ENCODE measurements at places on chromosomes 5 and 9.

DNA sequence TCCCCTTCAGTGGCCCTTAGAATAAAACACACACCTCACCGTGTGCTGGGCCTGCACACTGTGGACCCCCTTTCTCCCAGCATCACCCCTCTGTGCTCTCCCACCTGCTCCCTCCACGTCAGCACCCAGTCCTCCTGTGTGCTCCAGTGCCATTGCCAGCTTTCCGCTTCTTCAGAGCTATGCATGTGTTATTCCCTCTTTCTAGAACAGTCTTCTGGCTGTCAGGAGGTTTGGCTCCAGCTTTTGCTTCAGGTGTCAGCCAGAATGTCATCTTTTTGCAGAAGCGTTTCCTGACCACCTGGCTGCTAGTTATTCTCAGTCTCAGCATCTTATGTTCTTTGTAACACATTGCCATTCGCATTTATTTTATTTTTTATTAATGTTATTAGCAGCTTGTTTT lies 119.7 kb downstream of the TLE4 start:
- no peak for DNase-seq

DNA sequence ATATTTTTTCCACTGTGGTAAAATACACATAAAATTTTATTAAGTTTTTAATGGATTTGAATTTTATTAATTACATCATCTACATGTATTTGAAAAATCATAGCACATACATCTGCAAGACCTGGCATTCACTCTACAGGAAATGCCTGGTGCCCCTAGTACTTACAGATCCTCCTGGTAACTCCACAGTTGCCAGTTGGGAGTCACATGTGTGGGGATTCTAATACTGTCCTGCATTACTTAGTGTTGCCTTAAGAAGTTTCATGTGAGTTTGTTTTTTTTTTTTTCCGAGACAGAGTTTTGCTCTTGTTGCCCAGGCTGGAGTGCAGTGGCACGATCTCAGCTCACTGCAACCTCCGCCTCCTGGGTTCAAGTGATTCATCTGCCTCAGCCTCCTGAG lies 18.1 kb downstream of the KDM3B start:
- no peak for DNase-seq

GRCh38 chr5:178236126-178236525 lies 3.5 kb upstream of the PHYKPL start:
- no peak for DNase-seq

- no peak for DNase-seq
These were observed 26.7 kb downstream of the LNPEP start for GRCh38 chr5:96962540-96962991.

DNA sequence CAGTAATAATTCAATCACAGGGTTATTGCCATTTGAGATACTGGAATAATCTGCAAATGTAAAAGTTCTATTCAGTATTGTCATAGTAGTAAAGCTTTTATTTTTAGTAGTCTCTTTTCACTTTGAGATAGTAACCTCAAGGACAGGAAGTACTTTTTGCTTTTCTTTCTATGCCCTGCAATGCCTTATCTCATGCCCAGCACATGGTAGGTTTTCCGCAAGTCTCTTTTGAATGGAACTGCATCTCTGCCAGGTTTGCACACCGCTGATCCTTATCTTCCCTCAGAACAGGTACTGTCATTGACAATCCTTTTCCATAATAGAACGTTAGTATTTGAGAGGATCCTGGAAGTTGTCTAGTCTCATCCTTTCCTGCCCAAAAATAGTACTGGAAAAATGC lies 91.8 kb upstream of the IFNK start:
- DNase-seq: no peak

DNA sequence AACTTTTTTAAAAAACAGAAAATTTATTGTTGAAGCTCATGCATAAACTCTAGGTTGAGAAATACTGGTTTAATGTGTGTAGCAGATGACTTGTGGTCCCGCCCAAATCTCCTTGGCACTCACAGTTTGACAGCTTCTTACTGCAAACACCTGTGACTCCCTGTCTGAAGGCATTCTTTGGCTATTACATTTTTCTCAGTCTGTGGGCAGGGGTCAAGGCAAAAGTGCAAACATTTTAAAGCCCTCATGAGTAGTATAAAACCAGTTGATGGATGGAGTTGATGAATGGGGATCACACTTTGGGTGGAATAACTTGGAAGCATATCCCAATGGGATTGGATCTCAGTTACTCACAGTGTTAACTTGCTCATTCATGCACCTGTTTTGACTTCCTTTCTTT lies 1007.0 kb upstream of the NUDT12 start:
- no peak for DNase-seq

DNA sequence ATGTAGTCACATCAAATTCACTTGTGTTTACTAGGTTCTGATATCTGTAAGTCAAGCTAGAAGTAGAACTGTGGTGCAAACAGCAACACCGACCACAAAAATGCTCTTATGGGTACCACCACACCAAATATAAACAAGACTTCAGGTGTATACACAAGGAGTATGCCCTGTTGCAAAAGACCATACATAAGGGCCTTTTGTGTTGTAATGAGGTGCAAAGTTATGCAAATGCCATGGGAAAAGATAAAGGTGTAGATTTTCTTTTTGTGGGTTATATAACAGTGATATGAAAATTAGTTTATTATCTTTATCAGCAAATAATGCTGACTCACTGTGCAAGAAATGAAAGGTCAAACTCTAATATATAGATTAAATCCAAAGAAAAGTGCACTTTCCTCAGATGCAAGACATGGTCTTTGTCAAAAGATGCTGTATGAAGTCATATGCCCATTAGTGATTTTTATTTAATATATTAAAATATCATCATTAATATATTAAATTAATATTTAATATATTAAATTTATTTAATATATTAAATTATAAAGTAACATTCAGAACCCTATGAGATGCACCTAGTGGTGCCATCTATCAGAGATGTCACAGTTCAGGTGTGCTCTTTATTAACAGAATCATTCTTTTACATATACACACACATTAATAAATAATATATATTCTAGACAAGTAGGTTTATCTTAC lies 26.7 kb upstream of the ALDH1A1 start:
- DNase-seq: no peak

- DNase-seq: no peak
These were observed 23.7 kb upstream of the ANKH start for GRCh38 chr5:14895301-14895700.

DNA sequence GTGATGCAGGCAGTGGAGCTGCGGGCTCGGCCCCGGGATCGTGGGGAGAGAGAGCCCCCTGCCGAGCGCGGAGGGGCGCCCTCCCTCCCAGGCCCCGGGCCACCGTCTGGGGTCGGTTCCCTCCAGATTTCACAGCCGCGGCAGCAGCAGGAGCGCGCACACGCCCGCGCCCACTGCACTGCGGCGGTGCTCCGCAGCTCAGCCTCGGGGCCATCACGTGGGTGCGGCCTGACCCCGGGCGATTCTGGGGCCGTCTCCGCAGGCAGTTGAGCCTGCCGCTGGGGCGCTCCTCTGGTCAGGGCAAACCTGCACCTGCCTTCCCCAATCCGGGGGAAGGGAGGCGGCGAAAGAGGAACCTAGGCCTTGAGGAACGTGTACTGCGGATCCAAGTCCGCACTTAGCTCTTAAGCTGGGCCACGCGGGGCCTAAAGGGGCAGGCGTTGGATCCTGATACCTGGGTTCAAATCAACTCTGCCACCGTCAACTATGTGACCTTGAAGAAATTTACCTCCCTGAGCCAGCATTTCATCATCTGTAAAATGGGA lies 9.4 kb upstream of the DELE1 start:
- DNase-seq: no peak

GRCh38 chr9:17088566-17088965 lies 46.3 kb upstream of the CNTLN start:
- DNase-seq: no peak

DNA sequence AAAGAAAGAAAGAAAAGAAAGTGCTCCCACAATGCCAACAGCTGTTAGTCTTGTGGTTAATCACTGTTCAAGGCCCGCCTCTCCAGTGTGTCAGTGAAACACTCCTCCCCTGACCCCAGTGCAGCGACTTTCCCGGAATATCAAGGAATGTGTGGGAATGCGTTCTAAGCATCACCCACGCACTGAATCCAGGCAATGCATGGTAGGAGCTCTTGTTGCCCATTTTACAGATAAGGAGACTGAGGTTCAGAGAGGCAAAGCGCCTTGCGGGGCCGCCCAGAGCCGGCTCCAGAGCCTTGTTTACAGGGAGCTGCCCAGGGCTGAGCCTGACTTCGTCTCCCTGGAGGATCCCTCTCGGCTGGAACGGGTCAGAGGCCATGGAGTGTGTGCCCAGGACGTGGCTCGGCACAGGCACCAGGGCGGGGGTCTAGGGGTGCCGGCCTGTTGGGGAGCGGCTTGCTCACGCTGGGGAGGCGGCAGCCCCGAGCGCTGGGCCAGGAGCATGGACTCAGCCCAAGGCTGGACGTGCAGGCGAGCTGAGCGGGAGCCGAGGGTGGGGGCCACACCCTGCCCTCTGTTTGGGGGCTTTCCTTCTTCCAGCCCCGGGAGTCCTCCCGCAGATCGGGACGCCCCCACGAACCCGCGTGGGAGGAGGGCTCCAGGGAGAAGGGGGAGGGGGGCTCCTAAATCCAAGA lies 823 bp downstream of the ST6GALNAC6 start:
- peak; percentile 59 for DNase-seq

DNA sequence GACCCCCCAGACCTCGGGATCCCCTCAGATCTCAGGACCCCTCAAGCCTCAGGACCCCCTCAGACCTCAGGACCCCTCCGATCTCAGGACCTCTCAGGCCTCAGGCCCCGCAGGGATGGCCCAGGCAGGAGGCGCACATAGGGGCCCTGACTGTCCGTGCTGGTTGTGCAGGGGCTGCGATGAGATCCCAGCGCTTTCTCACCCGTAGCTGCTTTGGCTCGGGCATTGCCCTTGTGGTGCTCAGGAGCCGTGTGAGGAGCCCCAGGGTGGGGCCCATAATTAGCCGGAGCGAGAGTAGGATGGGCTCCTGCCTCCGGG lies 680 bp upstream of the LPCAT1 start:
- DNase-seq: no peak

DNA sequence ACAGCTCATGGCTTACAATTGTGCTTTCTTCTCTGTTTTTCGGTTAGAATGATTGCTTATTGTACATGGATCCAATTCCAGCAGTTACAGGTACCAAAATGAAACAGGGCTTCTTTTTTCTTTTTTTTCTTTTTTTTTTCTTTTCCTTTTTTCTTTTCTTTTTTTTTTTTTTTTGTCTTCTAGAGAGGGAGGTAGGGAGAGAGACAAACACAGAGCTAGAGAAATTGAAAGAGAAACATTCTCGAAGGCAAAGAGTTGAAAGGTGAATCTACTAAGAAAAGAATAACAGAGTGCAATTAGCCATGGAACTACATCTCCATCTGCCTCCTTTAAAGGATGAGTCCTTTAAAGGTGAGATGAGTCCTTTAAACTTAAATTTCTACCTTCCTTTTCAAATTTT lies 1.0 kb upstream of the EDIL3 start:
- no peak for DNase-seq

DNA sequence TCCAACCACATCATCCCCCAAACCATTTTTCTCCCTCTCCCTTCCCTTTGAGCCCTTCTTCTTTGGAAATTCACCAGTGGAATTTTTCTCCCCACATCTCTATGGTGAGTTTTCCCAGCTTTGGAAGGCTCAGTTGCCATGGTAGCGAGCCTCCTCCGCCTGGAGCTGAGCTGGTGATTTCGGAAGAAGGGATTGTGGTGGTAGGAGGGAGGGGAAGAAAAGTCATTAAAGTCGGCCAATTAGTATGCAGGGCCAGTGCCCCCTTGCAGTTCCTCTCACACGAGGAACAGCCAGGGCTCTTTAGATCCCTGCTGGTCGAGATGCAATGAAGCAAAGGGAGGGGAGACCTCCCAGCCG lies 322.0 kb downstream of the NTRK2 start:
- DNase-seq: no peak

GRCh38 chr5:39314591-39314990 lies 49.7 kb downstream of the C9 start:
- DNase-seq: no peak

DNA sequence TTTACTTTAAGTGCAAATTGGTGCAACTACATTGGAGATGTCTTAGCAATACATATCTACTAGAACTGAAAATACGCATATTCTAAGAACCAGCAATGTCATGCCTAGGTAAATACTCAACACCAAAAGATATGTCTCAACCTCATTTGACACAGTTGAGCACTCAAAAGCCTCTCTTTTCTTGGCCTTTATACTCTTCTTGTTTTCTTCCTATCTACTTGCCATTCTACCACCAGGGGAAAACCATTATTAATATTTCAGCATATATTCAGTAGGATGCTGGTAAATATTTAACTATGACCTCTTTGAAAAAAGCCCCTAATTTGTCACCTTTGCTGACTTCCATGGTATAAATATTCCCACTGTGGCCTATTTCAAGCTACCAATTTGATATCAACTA lies 443.8 kb downstream of the LRRC70 start:
- DNase-seq: no peak

GRCh38 chr9:135075234-135076142 lies 12.0 kb upstream of the OLFM1 start:
- no peak for DNase-seq

GRCh38 chr9:14057368-14058324 lies 256.3 kb downstream of the NFIB start:
- DNase-seq: no peak

DNA sequence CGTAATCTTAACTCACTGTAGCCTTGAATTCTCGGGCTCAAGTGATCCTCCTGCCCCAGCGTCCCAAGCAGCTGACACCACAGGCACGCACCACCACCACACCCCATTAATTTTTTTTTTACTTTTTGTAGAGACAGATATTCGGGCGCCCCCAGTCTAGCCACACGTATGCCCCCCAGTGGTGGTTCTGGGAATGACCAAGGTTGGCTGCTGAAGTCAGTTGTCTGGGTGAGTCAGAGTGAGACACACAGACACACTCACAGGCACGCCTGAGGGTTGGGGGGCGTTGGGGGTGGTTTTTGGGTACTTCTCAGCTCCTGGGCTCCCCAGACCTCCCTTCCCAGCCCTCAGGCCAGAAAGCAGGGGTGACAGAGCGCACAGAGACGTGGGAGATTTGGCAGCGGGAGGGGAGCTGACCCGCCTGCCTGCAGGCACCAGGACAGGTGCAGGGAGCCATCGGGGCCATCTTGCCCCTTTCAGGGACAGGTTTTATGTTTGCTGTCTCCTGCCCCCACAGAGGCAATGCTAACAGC lies 4.2 kb upstream of the ENTPD8 start:
- peak; percentile 26 for DNase-seq

DNA sequence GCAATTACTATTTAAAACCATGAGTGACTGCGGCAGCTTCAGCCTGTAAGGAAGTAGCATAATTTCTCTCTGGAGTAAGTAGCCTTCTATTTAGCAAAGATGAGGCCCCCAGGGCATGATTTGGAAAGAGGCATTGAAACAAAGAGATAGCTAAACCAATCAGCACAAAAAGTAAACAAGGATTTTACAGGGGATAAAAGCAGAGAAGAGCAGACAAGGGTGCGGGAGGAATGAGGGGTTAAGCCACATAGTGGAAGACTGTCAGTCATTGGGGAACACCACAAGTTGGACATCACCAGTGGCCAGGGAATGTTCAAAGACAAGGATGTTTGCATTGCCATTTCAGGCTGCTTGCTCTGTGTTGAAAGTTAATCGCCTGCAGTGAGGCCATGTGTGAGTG lies 24.0 kb upstream of the C5orf63 start:
- no peak for DNase-seq

GRCh38 chr5:4148009-4148408 lies 552.4 kb downstream of the IRX1 start:
- no peak for DNase-seq

- peak; percentile 63 for DNase-seq
These were observed 53.2 kb downstream of the ZNF474 start for GRCh38 chr5:122182491-122182921.

GRCh38 chr9:76136986-76137385 lies 246.5 kb downstream of the PCSK5 start:
- DNase-seq: peak; percentile 31

All from kidney epithelial cell (primary cell).